Stimulated activated CD4-positive, alpha-beta T cell treated with anti-CD3 and anti-CD28 coated beads, Interleukin-12 subunit alpha, Interleukin-12 subunit beta, amount 100 ng/mL, for 48 hours (primary cell): ENCODE measurements at places on chromosomes 12 and 14.

DNA sequence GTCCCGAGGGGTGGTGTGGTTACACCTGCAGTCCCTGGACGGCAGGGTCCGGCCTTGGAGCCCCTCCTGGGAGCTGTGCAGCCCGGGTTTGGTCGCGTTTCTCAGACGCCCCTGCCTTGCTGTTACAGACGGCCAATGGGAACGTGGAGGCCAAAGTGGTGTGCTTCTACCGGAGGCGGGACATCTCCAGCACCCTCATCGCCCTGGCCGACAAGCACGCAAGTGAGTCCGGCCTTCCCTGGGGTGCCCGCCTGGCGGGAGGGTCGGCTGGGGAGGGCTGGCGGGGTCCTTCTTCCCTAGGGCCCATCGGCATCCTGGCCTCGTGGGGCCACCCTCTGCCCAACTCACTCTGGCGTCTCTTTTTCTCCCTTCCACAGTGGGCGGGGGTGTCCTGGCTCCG lies 25.7 kb downstream of the MTA1 start:
- no peak for DNase-seq

GRCh38 chr12:132243596-132244310 lies 85.6 kb downstream of the GALNT9 start:
- DNase-seq: no peak

GRCh38 chr12:121800694-121801594 lies 2.9 kb upstream of the SETD1B start:
- no peak for DNase-seq

DNA sequence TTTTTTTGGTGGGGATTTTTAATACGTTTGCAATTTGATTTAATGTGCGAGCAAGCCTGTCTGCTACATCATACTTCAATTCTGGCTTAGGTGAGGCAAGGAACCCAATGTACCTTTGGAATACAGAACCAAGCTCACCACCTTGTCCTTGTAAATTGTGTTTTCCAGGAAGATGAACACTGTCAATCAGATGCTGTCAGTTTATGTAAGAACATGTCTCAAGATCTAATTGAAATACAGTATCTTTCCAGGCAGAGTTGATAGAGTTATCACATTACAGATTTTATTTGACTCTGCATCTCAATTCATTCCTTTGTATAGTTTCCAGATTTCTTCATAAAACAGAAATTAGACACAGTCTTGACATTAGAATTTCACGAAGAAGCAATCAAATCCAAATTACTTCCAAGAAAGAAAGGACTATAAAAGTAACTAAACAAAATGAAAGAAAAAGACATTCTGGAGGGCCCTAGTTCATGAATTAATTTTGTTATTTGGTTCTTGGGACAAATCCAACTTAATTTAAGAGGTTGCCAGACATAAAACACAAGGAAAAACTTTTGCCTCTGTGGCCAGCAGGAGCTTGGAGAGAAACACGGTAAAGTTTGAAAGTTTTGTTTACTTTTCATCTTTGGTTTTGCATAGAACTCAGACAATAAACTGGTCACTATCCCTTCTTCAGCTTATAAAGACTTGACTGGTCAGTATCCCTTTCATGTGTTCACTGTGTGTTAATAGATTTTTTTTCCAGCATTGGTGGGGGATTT lies 16.4 kb upstream of the MED13L start:
- DNase-seq: no peak

- DNase-seq: no peak
Measured at GRCh38 chr12:123398550-123399254, 14.8 kb downstream of the KMT5A start.

GRCh38 chr12:54935235-54935951 lies 49.2 kb downstream of the TESPA1 start:
- DNase-seq: peak; percentile 18
